Activated CD8-positive, alpha-beta T cell treated with anti-CD3 and anti-CD28 coated beads, Interleukin-2, amount 10 ng/mL, durations not matched to agents 7 days and 5 days (primary cell): ENCODE measurements at places on chromosomes 4 and X. TPM values are rescaled to one million over a fixed set of nuclear protein-coding genes. Genes with fewer than 3 reads are reported as not detected.

The DCAF8L2 gene
- total RNA-seq: not detected

The CFP gene
- 13.1 TPM for total RNA-seq

The NR3C2 gene
- total RNA-seq: 5.3 TPM

DNA sequence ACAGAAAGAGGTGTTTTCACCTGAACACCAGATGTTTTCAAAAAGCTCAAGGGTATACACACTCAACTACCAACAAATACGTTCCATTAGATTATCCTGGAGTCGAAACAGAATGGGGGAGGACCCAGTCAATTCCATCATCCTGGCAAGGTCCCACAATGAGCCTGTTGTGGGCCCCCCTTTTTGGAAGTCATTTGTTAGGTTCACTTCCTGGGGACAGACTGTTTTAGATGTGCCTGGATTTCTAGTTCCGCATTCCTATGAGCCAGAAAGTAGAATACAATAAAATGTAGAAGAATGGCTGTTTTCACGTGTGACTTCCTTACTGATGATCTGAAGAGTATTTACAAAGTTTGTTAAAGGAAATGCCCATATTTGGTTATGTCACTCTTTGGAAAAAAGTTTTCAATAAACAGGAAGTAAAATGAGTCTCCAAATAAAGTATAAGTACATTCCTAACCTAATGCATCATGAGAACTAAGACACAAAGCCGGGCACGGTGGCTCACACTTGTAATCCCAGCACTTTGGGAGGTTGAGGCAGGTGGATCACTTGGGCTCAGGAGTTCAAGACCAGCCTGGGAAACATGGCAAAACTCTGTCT is 192.5 kb downstream of the MAML3 start:
- H3K27ac ChIP-seq: no peak overlapping the region
- DNase-seq: no peak
- H3K4me1 ChIP-seq: peaks cover 4% of the 10 kb centered on the region

The CHST7 gene
- 5.4 TPM for total RNA-seq

DNA sequence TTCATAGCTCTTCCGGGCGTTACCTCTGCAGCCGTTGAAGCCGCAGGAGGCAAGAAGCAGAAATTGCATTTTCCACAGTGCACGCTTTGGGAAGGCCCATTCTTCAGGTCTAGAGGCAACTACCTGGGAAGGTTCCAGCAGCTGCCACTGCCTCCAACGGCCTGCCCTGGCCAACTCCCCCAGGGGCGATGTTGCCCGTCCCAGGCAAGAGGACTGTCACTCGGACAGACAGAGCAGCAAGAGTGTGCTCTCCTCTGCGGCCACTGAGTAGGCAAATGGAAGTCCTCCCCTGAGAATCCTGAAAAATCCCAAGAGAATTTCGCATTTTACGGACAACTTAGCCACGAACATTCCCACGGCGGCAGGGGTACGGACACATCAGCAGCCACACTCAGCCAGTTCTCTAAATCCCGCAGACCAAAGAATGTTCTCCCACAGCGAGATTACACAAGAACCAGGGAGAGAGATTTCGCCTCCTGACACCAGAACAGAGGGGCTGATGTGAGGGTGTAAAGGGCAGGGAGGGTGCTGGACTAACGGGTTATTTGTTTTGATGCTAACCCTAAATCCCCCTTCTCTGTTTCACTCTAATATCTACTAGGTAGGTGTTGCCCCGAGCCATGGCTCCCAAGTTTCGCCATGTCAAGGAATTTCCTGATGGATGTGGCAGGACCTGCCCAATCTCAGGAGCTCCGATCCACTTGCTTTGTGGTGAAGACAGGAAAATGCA is 63.8 kb downstream of the SEPSECS start:
- no peaks in the 10 kb centered on the region for H3K4me1 ChIP-seq
- no peaks in the 10 kb centered on the region for H3K27me3 ChIP-seq
- H3K27ac ChIP-seq: no peak overlapping the region
- DNase-seq: no peak
- H3K36me3 ChIP-seq: no peaks in the 10 kb centered on the region

The SLC6A8 gene
- 0.82 TPM for total RNA-seq

GRCh38 chr4:77039796-77040195 is 36.0 kb downstream of the CCNI start:
- DNase-seq: no peak
- H3K27me3 ChIP-seq: no peaks in the 10 kb centered on the region
- H3K4me3 ChIP-seq: no peak overlapping the region
- H3K36me3 ChIP-seq: peaks cover 34% of the 10 kb centered on the region
- H3K4me1 ChIP-seq: peaks cover 6% of the 10 kb centered on the region

GRCh38 chrX:66022632-66023384 is 17.1 kb downstream of the VSIG4 start:
- DNase-seq: no peak
- no peaks in the 10 kb centered on the region for H3K27me3 ChIP-seq
- peaks cover 49% of the 10 kb centered on the region for H3K36me3 ChIP-seq
- no peak overlapping the region for H3K4me3 ChIP-seq
- H3K4me1 ChIP-seq: peaks cover 63% of the 10 kb centered on the region
- H3K27ac ChIP-seq: no peak overlapping the region

The TMSB15A gene
- total RNA-seq: not detected

The CLRN2 gene
- total RNA-seq: not detected

The ERVMER34-1 gene
- total RNA-seq: not detected

DNA sequence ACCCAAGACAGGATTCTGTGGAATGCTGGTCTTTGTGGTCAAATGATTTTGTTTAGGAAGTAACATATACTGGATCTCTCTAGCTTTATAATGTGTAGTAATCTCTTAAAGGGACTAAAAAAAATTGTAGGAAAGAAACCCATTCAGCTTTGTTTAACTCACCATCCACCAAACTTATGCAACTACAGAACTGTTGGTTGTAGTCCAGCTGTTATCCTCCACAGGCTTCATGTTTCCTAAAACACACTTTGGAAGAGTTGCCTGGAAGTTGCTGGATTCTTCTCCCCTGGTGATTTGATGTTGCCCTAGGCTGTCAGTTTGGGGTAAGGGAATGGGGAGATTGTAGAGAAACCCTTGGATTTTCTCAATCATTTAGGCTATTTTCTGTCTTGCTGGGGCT is 89.3 kb downstream of the RLIM start:
- H3K4me1 ChIP-seq: no peaks in the 10 kb centered on the region
- no peaks in the 10 kb centered on the region for H3K36me3 ChIP-seq
- H3K27me3 ChIP-seq: no peaks in the 10 kb centered on the region
- no peak for DNase-seq
- H3K27ac ChIP-seq: no peak overlapping the region

- peak overlapping the region; percentile 68 for H3K27ac ChIP-seq
- peaks cover 15% of the 10 kb centered on the region for H3K36me3 ChIP-seq
- H3K27me3 ChIP-seq: no peaks in the 10 kb centered on the region
- H3K4me3 ChIP-seq: peak overlapping the region; percentile 95
Measured at GRCh38 chr4:88524171-88524570, 595 bp upstream of the PYURF start.

GRCh38 chr4:11805842-11806241 is 377.1 kb upstream of the HS3ST1 start:
- no peaks in the 10 kb centered on the region for H3K4me1 ChIP-seq
- H3K27me3 ChIP-seq: no peaks in the 10 kb centered on the region
- no peak overlapping the region for H3K27ac ChIP-seq
- no peaks in the 10 kb centered on the region for H3K36me3 ChIP-seq
- DNase-seq: no peak

DNA sequence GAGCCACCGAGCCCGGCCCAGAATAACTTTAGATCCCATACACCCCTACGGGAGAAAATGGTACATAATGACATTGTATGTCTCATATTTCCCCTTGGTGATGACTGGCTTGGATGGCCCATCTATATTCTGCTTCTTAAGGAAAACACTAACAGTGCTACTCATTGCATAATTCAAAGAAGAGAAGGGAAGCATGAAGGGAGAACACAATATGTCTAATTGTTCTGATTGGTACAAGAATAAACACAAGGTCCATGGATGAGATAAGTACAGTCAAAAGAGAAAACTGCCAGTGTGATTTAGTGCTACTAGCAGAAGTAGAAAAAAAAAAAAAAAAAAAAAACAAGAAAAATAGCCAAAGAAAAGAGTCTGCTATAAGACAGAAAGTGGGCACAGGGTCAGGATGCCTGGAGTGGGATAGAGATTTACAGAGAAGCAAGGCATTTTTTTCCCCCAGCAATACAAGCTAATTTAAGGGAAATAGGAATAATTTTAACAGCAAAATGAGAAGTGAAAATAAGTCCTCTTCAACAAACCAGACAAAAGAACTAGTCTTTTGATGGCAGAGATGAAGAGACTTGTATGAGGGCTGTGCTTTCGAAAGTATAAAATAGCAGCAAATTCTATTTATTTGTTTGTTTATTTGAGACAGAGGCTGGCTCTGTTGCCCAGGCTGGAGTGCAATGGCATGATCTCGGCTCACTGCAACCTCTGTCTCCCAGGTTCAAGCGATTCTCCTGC is 96.5 kb upstream of the MAP3K15 start:
- DNase-seq: no peak
- no peak overlapping the region for H3K27ac ChIP-seq
- no peaks in the 10 kb centered on the region for H3K4me1 ChIP-seq
- peaks cover 16% of the 10 kb centered on the region for H3K36me3 ChIP-seq

DNA sequence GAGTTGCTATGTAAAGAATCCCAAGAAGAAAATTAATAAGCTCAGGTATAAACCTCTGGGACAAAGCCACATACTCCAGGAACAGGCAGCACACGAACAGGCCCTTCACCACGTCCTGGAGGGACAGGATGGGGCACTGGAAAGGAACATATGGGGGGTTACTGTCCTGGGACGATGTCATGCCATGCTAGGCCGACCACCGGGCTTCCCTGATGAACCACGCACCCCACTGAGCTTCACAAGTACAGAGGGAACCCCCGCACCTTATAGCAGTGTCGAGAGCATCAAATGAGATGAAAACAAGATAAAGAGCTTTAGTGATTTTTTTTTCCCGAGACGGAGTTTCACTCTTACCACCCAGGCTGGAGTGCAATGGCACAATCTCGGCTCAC is 19.1 kb downstream of the NOP14 start:
- no peak for DNase-seq
- H3K4me1 ChIP-seq: peaks cover 32% of the 10 kb centered on the region
- no peak overlapping the region for H3K4me3 ChIP-seq

The TCEAL3 gene
- total RNA-seq: 2.4 TPM

GRCh38 chr4:102339018-102339417 is 6.3 kb downstream of the SLC39A8 start:
- H3K4me3 ChIP-seq: no peak overlapping the region
- H3K27ac ChIP-seq: no peak overlapping the region
- no peak for DNase-seq
- peaks cover 56% of the 10 kb centered on the region for H3K36me3 ChIP-seq
- peaks cover 64% of the 10 kb centered on the region for H3K4me1 ChIP-seq

- no peak overlapping the region for H3K4me3 ChIP-seq
- no peak overlapping the region for H3K27ac ChIP-seq
- no peaks in the 10 kb centered on the region for H3K36me3 ChIP-seq
- DNase-seq: no peak
Measured at GRCh38 chrX:7316887-7317286, 168.9 kb upstream of the PUDP start.

DNA sequence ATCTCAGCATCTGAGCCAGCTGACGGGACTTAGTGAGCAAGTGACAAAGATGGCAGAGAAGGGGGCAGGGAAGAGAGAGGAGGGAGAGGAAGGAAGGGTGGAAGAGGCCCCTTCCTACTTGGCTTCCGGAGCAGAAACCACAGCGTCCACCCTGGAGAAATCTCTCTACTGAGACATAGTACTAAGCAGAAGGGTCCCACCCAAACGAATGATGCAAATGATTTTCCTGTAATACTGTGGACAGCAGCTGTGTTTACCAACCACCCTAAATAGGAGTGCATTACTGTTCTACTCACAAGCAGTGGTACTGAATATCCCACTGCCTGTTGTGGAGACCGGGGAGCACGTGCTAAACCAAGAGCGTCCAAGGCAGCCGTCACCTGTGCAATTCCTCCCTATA is 29.4 kb downstream of the DTHD1 start:
- peaks cover 26% of the 10 kb centered on the region for H3K4me1 ChIP-seq
- no peak for DNase-seq

The DRD5 gene
- not detected for total RNA-seq

DNA sequence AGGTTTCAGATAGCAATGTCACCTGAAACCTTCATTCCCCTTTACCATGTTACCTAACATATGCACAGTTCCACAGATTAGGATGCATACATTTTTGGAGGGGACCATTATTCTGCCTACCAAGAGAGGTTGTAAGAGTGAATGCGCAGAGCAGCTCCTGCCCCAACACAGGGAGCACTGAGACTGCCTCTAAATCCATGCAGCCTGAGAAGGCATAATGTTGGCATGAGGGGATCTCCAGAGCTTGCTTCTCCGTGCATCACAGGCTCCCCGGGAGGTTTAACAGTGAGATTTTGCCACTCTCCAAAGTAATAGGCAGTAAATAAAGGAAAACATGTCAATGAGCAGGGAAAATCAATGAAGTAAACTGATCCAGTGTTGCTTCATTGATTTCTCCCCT is 410.8 kb downstream of the PCDH7 start:
- H3K4me1 ChIP-seq: no peaks in the 10 kb centered on the region
- no peak overlapping the region for H3K27ac ChIP-seq
- H3K36me3 ChIP-seq: no peaks in the 10 kb centered on the region
- no peak overlapping the region for H3K4me3 ChIP-seq
